ENCODE measurements at places on chromosomes 11 and 22.

DNA sequence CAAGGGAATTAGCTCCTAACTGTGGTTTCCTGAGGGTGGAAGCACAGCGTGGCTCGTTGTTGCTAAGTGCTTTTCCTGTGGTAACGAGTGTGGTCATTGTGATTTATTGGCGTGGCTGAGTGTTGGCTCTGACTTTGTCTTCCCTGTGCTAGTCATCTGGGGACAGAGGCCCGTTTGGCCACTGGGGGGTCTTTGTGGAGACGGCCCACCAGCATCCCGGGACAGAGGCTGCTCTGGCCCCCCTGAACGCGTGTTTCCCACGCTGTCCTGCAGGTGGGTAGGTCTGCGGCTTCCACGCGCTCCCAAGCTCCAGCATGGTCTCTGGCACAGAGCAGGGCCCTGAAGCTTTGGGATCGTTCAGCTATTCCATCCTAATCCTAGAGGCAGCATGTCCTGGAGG, 1040.0 kb downstream of the TBC1D22A start:
- no peak for DNase-seq

DNA sequence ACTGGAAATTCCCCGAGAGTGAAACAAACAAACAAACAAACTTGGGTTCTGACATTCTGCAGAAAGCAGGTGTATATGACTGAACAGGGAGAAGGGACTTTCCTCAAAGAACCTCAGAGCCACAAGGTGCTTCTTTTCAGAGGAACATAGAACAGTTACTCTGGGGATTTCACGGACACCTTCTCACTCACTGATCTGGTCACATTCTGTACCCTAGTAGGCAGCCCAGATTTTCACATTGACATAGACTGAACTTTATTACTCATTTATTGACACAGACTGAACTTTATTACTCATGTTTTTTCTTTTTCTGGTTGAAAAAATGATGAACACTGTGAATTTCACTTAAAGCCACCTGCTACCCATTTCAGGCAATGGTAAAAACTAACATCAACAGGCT, 263.0 kb downstream of the OPCML start:
- DNase-seq = no peak

GRCh38 chr11:44623341-44623730, 57.9 kb downstream of the CD82 start:
- no peak for DNase-seq

- DNase-seq = no peak
Observed at GRCh38 chr11:70666311-70666710, 268.0 kb downstream of the CTTN start.

DNA sequence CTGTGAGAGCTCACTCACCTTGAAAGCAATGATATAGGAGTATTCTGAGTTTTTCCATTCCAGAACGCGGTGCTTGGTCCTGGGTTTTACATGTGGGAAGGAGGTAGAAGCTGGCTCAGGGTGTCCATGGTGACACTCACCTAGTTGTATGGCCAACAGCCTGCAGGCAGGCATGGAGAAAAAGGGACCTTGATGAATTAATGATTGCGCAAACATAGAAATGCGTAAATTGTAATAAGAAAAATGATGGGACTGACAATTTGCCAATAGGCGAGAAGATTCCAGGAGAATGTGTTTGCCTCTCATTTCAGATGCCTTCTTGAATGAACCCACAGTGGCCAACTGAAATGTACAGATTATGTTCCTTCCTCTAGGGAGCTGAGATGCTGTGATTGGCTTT, 53.4 kb upstream of the MYO18B start:
- no peak for DNase-seq

GRCh38 chr11:102604875-102605274, 20.3 kb downstream of the MMP20 start:
- DNase-seq = no peak

GRCh38 chr11:102225689-102226568, 91.4 kb upstream of the BIRC3 start:
- DNase-seq = no peak

Data from stimulated activated CD8-positive, alpha-beta memory T cell treated with anti-CD3 and anti-CD28 coated beads, Interleukin-4, amount 100 ng/mL, for 1 hour (primary cell).